Fibroblast of skin of left biceps (primary cell): ENCODE measurements at places on chromosomes 5 and 9.

DNA sequence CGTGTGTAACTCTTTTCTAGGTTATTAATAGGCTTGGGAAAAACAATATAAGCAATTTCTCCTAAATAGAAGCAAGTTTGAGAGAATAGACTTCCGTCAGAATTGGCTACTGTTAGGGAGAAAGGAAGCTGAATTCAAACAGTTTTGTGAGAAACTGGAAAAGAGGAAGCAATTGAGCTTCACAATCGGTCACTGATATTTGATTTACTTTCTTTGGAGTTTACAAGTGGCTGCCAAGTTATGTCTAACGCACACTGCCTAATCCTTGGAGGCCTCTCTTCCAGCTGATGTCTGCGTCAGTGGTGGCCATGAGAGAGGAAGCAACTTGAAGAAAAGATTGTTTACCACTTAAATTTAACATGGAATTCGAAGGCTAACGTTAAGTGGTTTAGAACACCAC lies 319.5 kb downstream of the ADGRV1 start:
- no peak for DNase-seq

DNA sequence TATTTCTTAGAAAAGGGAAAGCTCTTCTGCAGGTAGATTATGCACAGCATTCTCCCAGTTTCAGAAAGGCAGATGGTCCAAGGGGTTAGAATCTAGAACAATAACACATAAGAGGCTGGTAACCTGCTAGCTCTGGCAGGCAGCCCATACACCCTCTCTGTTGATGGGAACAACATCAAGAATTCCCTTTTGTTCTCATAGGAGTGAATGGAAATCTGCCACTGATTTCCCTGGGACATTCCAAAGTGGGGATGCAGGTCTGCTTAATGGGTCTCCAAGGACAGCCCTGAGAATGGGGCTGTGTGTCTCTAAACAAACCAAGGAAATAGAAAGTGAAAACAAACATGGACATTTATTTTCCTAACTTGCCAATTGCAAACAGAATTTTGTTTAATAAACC lies 456.8 kb downstream of the EBF1 start:
- no peak for DNase-seq

DNA sequence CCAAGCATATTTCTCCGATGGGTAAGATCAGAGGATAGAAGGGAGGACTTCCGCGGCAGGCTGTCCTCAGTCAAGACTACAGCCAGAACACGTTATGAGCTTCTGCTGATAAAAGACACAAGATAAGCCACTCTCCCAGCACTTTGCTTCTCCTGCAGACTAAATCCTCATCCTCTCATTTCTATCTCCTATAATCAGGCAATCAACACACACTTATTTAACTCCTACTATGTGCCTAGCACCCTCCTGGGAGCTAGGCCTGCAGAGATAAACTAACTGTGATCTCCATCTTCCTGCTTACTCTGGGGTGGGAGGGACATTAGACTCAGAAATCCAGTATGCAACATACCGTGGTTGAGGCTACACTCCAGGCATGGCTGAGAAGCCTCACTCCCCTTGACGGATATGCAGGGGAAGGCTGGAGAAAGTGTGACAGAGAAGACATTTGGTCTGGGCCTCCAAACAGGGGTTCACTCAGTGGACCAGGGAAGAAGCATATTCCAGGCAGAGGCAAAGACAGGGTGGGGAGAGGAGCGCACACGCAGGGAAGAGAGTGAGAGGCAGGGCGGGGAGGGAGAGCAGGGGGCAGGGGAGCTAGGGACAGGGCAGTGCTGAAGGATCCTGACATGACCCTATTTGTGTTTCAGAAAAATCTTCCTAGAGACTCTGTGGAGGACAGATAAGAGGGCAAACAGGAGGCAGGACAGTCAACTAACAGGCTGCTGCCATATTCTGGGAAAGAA lies 274.1 kb downstream of the DENND1A start:
- DNase-seq, result no peak

DNA sequence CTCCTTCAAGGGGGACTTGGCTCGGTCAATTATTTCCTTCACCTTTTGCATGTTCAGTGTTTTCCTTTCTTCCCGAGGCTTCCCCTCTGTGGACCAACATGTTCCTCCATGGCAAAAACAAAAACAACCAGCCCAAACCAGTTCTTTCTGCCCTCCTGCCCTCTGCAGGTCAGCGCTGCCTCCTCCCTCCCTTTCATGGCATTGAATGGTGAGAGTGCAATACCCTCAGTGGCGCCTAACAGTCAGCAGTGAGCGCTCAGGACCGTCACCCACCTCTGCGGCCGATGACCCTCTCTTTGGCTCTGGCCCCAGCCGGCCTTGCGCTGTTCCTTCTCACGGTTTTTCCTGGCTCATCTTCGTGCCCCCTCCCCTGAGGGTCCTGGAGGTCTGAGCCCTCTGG lies 34.4 kb upstream of the GNE start:
- no peak for DNase-seq

- no peak for DNase-seq
Measured at GRCh38 chr9:110095776-110096175, 112.2 kb downstream of the C9orf152 start.

DNA sequence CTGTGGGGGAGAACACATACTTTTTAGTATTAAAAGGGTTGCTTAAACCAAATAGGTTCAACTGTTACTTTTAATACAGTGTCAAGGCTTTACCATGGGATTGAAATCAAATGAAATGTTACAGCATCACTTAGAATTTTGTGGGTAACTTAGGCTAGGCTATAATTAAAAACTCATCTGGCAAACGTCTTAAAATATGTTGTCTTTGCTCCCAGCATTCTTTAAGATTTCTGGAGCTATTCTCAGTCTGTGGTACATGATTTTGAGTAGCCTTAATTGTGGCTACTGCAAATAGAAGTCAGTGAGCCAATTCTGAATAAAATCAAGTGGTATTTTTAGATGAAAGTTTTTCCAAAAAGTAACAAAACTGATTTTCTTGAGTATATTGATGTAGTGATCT lies 30.7 kb downstream of the UHRF2 start:
- DNase-seq, result peak; percentile 5

DNA sequence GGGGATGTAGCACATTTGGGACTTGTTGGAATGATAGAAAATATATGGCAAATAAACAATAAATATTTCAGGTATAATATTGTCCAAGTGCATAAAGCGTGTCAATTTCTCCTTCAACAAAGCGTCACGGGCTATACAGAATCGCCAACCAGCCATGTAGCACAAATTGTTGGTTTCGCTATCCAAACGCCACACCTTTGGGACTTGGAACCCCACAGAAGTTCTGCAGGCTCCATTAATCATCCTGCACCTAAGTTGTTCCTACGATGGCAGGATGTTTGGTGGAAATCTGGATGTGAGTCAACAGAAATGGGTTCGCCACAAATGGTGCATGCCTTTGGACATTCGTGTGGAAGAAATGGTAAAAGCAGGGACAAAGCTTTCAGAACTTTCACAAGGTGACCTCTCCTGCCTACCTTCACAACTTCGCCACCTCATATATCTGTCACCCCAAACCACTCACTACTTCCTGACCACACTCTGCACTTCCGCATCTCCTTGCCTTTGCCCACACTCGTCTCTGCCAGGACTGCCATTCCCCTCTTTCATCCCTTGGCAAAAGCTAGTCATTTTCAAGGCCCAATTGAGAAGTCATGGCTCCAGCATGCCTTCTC lies 95.7 kb downstream of the LHFPL2 start:
- DNase-seq, result no peak

GRCh38 chr5:180235846-180236245 lies 26.8 kb upstream of the RASGEF1C start:
- no peak for DNase-seq

DNA sequence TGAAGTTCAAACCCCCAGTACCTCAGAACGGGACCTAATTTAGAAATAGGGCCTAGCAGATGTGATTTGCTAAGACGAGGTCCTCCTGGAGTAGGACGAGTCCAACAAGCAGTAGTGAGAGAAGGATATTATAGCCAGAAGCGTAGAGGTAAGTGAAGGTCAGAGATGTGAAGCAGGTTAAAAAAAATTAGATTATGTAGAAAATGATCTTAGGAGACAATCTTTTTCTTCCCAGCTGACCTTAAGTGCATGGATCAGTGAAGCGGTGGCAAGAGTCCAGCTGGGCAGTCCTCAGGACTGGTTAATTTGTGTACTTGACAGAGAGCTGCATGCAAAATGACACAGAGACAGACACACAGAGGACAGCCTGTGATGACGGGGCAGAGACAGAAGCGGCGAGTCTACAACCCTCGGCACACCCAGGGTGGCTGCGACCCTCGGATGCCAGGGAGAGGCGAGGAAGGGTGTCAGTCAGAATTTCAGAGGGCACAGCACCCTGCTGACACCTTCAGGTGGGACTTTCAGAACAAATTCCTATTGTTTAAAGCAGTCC lies 131.4 kb upstream of the IRX4 start:
- no peak for DNase-seq

DNA sequence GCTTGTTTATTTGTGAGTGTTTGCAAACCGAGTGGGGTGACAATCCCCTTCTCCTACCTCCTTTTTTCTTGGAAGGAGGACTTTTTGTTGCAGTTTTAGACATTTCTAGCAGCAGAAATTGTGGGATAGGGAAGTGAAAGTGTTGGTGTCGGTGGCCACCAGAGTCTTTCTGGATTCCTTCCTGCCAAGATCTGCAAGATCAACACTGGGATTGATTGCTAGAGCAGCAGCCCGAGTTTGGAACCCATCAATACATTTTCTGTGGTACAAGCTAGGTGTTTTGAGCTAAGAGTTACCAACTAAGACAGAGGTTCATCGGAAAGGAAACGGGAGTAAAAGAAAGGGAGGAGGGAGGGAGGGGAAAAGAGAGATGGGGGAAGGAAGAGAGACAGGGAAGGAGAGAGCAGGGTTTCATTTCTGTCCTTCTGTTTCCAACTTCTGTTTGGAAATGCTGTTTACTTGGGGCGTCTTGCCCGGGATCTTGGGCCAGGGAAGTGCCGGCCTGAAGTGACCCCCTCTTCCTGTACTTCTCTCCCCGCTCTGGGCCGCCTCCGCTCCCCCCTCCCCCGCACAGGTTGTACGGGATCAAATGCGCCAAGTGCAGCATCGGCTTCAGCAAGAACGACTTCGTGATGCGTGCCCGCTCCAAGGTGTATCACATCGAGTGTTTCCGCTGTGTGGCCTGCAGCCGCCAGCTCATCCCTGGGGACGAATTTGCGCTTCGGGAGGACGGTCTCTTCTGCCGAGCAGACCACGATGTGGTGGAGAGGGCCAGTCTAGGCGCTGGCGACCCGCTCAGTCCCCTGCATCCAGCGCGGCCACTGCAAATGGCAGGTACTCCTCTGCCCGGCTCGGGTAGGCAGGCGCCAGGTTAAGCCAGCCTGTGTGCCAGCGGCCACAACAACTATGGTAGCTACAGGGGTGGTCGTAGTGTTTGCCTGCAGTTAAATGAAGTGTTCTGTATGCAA lies 4.0 kb downstream of the ISL1 start:
- DNase-seq, result no peak

- DNase-seq, result no peak
Measured at GRCh38 chr9:134634176-134634575, 7.4 kb upstream of the COL5A1 start.

DNA sequence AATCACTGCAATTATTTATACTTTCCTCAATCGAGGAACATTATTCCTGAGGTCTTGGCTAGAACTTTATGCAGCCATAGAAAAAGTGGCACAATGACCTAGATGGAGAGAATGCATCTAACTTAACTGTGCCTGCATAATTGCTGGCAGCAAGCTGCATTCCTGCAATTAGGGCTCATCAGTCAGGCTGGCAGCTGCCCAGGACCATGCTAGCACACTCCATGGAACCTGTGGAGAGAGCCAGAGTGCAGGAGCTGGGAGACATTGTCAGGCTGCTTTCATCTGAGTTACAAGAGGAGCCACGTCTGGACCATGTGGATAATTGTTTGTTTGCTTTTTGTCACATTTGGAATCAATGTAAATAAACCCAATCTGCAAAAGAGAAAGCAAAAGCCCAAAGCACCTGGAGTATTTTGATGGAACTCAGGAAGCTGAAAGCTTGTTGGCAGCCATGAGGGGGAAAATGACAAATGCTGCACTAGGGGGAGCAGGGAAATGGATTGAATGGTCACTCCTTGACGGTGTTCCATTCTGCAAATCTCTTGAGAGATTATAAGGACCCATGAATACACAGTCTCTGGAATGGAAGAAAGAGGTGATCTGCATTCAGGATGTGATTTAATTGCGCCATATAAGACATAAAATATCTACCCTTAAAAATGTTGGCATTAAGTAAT lies 839.9 kb downstream of the MAT2B start:
- DNase-seq, result no peak

GRCh38 chr9:61665330-61665751 lies 475.5 kb downstream of the SPATA31A7 start:
- no peak for DNase-seq

DNA sequence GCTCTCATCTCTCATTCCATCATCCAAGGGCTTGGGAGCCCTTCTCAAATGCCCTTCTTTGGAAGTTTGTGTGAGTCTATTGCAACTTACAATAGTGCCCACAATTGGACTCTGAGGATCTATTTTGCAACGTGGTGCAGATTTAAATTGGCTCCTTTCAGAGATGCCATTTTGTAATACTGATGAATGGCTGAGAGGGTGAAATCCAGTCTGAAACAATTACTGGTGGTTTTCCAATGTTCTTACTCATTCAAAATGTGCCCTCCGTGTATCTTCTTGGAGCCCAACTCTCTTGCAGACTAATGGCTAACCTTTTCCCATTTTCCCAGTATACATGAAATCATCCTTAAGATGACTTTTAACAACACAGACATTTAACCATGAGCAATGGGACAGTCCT lies 6.1 kb downstream of the ZNF462 start:
- no peak for DNase-seq

- DNase-seq, result no peak
Measured at GRCh38 chr9:28287455-28287854, 714.2 kb upstream of the C9orf72 start.

GRCh38 chr9:128637656-128638055 lies 19.0 kb downstream of the DYNC2I2 start:
- no peak for DNase-seq

DNA sequence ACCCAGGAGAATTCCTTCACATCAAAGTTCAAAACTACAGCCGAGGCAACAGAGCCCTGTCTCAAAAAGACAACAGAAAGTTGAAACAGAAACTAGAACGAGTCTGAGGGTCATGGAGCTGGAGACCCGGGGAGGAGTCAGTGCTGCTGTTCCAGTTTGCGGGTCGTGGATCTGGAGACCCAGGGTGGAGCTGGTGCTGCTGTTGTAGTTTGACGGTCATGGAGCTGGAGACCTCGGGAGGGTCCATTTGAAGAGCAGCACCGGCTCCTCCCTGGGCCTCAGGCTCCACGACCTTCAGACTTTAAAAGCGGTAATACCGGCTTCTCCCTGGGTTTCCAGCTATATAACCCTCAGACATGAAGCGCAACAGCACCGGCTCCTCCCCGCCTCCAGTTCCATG lies 13.0 kb upstream of the LCN15 start:
- DNase-seq, result no peak

GRCh38 chr5:145104106-145104505 lies 731.0 kb downstream of the PRELID2 start:
- DNase-seq, result no peak

- DNase-seq, result no peak
Measured at GRCh38 chr9:6667633-6668280, 22.2 kb upstream of the GLDC start.

- no peak for DNase-seq
Measured at GRCh38 chr5:59799668-59800346, 93.7 kb downstream of the PDE4D start.

- no peak for DNase-seq
Measured at GRCh38 chr5:65862384-65862783, 64.0 kb upstream of the ERBIN start.

- no peak for DNase-seq
Measured at GRCh38 chr9:24552526-24553182, 7.0 kb upstream of the IZUMO3 start.
